ENCODE measurements at places on chromosomes 3 and 15.

DNA sequence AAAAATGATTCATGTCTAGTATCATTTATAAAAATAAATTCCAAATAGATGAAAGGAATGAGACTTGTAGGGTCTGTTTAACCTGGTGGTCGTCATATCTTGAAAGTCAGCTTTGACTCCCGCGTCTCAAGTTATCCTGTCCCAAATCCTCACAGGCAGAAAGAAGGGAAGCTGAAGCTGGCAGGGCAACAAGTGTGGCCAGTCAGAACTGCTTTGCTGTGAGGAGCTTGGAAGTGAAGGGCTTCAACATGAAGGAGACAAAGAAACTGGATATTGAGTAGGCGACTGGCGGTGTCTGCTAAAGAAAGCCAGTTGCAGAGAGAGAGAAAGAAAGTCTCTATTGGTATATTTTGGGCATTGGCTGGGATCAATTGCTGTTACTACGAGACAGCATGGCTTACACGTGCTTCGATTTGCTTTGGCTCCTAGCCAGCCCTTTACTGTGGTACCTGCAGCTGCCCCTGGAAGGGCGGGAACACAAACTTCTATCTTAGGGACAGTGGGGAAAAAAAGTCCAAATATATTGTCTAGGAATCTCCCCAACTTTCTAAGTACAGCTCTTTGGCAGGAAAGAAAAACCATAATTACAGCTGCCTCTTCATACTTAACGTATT lies 107.2 kb downstream of the CHST2 start:
- no peak for DNase-seq

DNA sequence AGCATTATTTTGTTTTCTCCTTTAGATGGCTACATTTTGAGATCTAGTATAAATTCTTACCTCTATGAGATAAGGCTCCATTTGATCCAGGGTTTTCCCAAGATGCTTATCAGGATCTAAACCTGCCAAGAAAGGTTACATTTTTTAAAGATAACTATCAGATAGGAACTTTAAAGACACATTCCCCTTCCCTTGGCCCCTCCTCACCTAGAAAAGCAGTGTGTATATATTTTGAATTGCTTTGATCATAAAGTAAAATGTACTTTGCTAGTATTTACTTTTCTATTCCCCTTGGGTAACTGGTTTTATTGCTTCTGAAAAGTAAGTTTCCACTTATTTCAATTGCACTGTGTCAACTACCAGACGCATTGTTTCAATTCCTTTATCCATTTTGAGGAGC lies 135.2 kb downstream of the DPH6 start:
- DNase-seq, result no peak

- DNase-seq, result no peak
These were observed 24.2 kb downstream of the PPM1L start for GRCh38 chr3:160780245-160780644.

GRCh38 chr3:97949743-97950142 lies 22.5 kb downstream of the RIOX2 start:
- no peak for DNase-seq

- no peak for DNase-seq
These were observed 104.1 kb downstream of the PGPEP1L start for GRCh38 chr15:98903377-98904018.

DNA sequence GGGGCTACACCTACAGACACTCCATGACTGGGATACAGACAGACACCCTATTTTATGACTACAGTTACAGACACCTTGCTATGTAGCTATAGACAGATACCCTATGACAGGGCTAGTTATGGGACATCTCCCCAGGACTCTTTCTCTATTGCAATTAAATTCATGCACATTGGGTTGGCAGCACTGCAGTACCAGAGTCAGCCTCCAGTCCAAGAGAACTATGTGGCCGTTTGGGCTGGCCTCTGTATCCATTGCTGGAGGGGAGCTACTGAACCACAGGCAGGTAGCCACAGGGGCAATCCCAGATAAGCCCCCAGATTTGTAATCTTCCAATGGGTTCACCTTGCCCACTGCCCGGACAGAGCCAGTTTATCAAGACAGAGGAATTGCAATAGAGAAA lies 108.4 kb upstream of the SPATA16 start:
- no peak for DNase-seq

DNA sequence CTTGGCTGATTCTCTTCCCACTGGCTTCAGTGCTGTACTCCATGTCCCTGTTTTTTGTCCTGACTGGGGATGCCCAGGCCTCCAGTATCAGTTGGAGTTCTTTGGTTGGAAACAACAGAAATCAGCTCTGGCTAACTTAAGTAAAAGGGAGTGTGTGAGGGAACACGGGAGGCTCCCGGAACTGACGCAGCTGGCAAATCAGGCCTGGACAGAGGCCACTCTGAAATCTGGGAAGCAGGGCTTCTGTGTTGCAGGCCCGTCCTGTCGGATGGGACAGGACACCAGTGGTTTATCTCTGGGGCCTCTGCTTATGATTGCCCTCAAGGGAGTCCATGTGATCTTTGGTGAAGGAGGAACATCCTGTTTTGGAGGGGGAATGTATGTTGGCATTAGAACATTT lies 124.3 kb downstream of the CHCHD6 start:
- DNase-seq, result no peak

DNA sequence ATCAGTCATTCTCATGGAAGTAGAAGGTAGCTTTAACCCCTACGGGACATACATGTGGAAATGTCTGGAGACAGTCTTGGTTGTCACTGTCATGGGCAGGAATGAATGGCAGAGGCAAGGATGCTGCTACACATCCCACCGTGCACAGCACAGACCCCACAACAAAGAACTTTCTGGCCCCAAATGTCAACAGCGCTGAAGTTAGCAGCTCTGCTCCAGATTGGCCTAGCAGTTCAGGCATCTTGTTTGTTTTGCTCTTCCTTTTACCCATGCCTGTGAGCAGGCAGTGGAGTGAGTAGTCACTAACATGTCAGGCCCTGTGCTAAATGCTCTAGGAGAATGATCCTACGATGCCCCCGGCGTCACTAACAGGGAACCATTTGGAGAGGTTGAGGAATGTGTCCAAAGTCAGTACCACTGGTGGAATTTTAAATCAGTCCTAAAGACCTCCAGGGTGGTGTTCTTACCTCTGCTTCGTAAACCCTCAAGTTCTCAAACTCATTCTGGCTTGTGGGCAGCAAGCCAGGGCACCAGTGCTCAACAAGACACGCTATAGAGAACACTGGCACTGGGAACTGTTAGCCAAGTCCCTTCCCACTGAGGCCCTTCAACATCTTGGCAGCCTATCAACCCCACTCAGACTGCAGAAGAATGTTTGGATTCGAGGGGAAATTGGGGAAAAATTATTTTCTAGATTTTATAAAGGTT lies 142.2 kb downstream of the FOXP1 start:
- DNase-seq, result no peak

GRCh38 chr15:93283854-93284253 lies 194.8 kb upstream of the RGMA start:
- no peak for DNase-seq

- no peak for DNase-seq
These were observed 19.1 kb downstream of the IREB2 start for GRCh38 chr15:78457101-78457500.

GRCh38 chr3:32175607-32176197 lies 62.8 kb upstream of the CMTM8 start:
- DNase-seq, result no peak

GRCh38 chr3:65597952-65598413 lies 440.7 kb downstream of the MAGI1 start:
- peak; percentile 51 for DNase-seq

- DNase-seq, result peak; percentile 34
These were observed 19.5 kb upstream of the BSN start for GRCh38 chr3:49534581-49535441.

GRCh38 chr15:79265167-79265566 lies 17.4 kb upstream of the ANKRD34C start:
- no peak for DNase-seq

GRCh38 chr3:68876112-68876713 lies 56.1 kb downstream of the TAFA4 start:
- no peak for DNase-seq

Measured in anterior cingulate cortex (tissue), 58 donors.